NCI-H1417 treated with DMSO at 0.1 percent for 48 hours (cell line): ENCODE measurements at places on chromosomes 16 and 17.

DNA sequence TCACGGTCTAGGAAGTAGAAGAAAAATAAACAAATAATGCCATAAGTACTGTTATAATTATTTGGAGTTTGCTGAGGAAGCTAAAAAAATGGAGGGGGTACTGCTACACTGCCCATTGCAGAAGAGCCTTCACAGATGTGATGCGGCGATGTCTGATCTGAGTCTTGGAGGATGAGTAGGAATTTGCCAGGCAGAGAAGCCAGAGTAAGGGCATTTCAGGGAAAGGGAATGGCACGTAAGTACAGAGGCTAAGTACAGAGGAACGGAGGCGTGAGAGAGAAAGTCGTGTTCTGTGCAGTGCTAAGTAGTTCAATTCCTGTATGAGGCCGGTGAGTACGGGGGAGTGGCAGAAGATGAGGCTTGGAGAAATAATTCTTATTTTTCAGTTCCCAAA lies 741 bp upstream of the GRB2 start:
- no peak for DNase-seq

- DNase-seq = no peak
Observed at GRCh38 chr17:7824021-7824924, 9.7 kb upstream of the KDM6B start.

GRCh38 chr17:18919963-18920362 lies 32.0 kb upstream of the SLC5A10 start:
- DNase-seq = no peak

- DNase-seq = no peak
Observed at GRCh38 chr16:4131621-4132020, 15.4 kb upstream of the ADCY9 start.

DNA sequence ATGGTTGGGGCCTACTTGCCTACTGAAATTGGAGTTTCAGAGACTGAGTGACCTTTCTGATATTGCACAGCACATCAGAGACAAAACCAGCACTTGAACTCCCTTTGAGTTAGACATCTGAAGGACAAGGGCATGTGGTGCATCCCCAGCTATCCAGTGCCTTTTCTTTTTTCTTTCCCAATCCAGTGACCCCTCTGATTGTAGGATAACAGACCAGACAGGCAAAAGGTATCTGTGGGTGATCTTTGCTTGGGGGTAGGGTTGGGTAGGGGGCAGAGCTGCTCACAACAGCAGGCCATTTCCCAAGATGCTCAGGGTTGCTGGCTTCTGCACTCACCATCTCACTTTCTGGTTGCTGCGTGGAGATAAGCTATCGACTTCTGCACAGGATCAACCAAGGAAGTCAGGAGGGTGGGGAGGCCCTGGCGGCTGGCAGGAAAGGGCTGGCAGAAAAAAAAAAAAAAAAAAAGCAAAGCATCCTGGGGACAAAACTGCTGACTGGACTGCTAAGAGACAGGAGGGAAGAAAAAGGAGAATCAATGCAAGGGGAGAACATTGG lies 42.2 kb downstream of the HOXB1 start:
- DNase-seq = no peak

- peak; percentile 37 for DNase-seq
Observed at GRCh38 chr16:2474877-2475412, at the start of gene TBC1D24. TBC1D24 (plus strand) TSS chr16:2475127; CDS start chr16:2496149, 21,022 bp downstream.

GRCh38 chr16:56977216-56977615 lies 12.1 kb upstream of the NLRC5 start:
- no peak for DNase-seq

GRCh38 chr16:85788819-85789218 lies 10.5 kb downstream of the EMC8 start:
- DNase-seq = no peak
